SIG-M5 (cell line): ENCODE measurements at places on chromosomes 6 and 20.

GRCh38 chr20:59027741-59028320 lies 4.3 kb downstream of the ATP5F1E start:
- DNase-seq, result no peak

DNA sequence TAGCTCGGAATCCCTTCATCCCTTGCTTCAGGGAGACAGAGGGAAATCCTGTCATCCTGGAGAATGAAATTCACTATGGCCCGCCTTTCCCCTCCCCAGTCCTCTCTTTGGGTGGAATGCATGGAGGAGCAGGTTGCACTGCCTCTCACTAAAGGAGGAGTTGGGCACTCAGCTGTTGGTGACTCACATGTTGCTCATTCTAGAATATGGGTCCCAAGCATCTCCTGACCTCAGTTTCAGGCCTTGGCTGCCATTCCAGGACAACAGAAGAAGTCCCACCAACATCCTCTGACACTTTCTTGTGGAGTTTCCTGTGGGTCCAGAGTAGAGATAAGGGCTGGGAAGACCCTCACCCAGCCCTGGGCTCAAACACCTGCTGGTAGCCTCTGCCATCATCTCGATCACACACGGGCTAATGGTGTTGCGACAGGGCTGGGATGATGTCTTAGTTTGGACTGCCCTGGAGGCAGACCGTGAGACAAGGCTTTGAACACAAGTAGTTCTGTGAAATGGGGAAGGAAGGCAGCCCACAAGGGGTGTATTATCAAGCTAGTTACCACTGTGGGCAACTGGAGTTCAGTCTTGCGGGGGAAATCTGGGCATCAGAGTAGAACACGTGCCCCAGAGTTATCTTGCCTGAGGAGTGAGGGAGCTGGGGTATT lies 52.4 kb upstream of the RNF24 start:
- DNase-seq, result peak; percentile 37

DNA sequence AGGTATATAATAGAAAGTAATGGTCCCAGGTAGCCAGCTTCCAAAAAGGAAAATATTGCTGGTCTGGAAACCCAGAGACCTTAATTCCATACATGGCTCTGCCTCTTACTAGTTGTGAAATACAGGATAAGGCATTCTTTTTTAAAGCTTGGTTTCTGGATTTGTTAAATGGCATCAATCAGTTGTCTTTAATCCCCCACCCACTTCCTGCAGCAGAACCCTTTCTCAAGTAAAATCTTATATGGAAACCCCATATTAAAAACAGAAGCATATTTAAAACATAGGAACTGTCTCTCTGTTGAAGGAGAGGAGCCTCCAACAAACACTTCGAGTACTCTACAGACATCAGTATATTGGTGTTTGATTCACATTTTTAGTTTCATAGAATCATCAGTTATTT lies 6.2 kb upstream of the LCA5 start:
- no peak for DNase-seq

- DNase-seq, result no peak
These were observed 413.8 kb downstream of the PTPRT start for GRCh38 chr20:42775866-42776265.

DNA sequence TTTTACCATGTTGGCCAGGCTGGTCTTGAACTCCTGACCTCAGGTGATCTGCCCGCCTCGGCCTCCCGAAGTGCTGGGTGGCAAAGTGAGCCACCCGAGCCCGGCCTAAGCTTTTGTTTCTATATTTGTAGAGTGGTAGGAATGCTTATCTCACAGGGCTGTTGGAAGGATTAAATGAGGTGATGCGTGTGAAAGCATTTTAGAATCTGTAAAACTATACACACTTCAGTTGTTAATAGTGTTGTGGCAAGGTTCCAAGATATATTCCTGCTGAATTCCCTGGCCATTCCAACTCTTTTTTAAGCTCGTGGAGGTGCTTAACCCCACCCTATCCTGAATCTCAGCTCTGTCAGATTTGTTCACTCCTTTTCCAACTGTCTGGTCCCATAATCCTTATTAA lies 89.9 kb upstream of the AKIRIN2 start:
- no peak for DNase-seq

- no peak for DNase-seq
These were observed 27.8 kb upstream of the MYCT1 start for GRCh38 chr6:152669895-152670294.

- no peak for DNase-seq
These were observed 258.8 kb downstream of the CDC5L start for GRCh38 chr6:44646355-44646754.

GRCh38 chr6:46895930-46896329 lies 25.8 kb downstream of the ADGRF5 start:
- no peak for DNase-seq

GRCh38 chr6:75431379-75431778 lies 62.2 kb downstream of the FILIP1 start:
- DNase-seq, result no peak

DNA sequence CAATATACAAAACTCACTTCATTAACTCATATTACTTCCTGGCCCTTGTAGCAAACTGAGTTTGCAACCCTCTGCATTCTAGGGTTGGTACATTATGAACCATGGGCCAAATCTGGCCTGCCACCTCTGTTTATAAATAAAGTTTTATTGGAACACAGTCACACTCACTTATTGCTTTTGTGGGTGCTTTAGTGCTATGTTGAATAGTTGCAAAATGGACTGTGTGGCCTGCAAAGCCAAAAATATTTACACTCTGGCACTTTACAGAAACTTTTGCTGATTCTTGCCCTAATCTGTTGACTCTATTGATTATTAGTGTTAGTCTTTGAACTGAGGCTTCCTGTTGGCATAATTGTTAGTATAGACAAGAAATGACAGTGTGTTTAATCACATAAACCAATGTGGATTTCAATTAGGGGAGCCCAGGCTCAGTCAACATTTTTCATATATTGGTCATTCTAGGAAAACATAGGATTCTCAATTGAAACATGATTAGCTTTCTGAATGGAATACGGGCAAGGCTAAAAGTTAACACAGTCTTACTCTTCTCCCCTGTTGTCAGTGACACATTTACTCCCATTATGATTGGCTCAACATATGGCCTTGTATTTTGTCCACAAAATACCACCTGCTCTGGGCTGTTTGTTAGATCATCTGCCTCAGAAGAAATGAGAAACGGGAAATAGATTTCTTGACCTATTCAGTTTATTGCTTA lies 241.9 kb upstream of the ZFP64 start:
- DNase-seq, result no peak

DNA sequence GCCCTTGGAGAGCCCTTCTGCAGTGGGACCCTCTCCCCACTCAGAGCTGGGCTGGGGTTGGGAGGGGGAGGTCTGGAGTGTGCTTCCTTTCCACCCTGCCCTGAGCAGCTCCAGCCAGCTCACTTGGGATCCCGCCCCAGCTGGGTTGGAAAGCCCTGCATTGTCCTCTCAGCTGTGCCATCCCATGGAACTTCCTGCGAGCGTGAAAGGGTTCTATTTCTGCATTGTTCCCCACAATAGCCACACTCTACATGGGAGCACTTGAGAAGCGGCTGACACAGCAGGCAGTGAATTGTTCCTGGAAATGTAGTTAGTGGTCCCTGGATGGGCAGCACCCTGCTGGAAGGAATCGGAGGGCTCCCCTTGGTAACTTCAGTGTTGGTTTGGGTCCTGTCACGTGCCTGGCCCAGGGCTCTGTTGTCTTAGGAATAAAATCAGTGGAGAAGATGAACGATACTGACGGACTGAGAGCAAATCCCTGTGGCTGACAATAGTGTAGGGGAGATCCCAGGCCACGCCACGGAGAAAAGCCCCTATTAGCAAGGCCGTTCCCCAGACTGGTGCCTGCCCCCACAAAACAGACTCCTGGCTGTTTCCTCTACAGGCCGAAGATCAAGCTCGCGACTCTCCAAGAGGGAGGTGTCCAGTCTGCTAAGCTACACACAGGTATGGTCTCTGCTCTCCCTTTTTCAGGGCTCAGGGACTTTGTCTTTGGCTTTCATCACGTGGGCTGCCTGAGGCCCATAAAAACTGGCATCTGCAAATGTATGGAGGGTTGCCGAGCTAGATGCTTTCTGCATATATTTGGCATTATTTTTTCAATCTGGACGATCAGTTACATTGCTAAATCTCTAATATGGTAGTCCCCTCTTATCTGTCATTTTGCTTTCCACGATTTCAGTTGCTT lies 18.8 kb downstream of the DNMT3B start:
- DNase-seq, result no peak

DNA sequence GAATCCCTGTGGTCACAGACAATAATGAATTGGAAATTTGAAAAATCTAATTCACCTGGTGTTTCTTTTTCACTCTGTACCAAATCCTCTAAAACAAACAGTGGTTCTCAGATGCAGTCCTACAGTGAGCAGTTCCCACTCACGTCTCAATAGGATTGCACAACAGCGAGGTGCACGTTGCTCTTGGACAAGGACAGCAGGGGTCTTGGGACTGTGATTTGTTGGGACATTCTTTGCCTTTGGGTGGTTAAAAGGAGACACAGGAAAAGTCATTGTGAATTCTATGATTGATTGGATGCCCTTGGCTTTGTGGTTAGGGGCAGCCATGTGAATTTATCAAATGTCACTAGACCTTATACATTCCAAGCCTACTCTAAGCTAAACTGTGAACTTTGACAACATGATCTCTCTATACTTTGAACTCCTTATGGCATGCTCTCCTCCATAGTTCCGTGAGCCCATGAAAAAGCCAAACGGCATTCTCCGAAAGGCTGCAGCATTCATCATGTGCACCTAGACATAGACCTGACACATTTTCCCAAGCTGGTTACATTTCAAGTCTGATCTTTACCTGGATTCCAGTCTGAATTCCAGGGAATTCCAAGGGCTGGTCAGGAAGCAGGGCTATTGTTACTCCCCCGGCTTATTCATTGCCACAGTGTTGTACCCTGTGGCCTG lies 647 bp downstream of the UNC93A start:
- no peak for DNase-seq

- DNase-seq, result no peak
These were observed 5.0 kb downstream of the KIF3B start for GRCh38 chr20:32282461-32282860.

- no peak for DNase-seq
These were observed 592.4 kb downstream of the RFPL4B start for GRCh38 chr6:112939563-112939962.

GRCh38 chr6:166313255-166314070 lies 5.3 kb upstream of the PRR18 start:
- DNase-seq, result no peak

DNA sequence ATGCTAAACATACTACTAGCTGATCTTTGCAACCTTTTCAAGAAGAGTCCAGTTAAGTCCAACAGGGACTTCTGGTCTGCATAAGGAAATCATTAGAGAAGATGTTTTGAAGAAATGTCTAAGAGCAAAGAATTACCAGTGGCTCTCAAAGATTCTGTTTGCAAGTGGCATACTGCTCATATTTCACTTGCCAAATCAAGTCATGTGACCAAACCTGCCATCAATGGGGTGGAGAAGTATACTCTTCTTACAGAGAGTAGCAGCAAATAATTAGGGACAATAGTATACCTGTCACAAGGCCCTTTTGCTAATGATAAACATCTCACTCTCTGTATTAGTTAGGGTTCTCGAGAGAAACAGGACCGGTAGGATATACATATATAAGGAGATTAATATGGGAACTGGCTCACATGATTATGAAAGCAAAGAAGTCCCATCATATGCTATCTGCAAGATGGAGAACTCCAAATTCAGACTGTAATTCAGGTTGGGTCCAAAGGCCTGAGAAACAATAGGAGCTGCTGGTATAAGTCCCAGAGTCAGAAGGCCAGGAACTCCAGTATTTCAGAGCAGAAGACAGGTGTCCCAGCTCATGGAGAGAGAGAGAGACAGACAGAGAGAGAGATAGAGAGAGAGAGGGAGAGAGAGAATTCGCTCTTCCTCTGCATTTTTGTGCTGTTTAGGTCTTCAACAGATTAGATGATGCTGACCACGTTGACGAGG lies 111.5 kb downstream of the LCA5 start:
- no peak for DNase-seq

GRCh38 chr6:157905590-157906342 lies 75.9 kb upstream of the SYNJ2 start:
- no peak for DNase-seq

GRCh38 chr20:25223179-25223661 lies 24.7 kb upstream of the PYGB start:
- DNase-seq, result no peak

- no peak for DNase-seq
These were observed 72.7 kb downstream of the TRAM2 start for GRCh38 chr6:52503851-52504781.

DNA sequence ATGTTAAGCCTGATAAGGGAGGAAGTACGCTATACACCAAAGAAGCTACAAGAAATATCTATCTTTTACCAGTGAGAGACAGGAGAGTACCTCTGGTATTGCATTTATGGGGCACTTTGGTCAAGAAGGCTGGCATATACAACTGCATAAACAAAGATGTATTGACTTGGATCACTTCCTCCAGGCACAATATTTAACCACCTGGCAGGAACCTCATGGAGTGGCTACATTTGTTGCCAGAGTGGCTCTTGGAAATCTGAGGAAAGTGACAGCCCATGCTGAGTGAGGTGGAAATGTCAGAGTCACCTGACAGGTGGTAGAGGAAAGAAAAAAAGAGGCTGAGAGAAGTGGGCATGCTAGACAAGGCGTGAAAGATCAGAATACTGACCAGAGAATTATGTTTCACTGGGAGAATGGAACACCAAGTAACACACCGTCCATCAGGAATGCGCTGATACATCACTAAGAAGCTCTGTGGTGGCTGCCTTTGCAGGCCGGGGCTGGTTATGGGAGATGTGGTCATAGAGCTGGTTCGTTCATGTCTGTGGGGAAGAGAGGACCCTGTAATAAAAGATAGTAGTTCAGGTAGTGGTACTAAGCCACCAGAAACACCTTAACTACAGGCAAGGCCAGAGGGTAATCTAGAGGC lies 61.4 kb upstream of the UFL1 start:
- DNase-seq, result no peak

- DNase-seq, result no peak
These were observed 66.1 kb downstream of the FAM120B start for GRCh38 chr6:170372380-170373325.

- DNase-seq, result no peak
These were observed 328.5 kb downstream of the CDH26 start for GRCh38 chr20:60286764-60287163.

DNA sequence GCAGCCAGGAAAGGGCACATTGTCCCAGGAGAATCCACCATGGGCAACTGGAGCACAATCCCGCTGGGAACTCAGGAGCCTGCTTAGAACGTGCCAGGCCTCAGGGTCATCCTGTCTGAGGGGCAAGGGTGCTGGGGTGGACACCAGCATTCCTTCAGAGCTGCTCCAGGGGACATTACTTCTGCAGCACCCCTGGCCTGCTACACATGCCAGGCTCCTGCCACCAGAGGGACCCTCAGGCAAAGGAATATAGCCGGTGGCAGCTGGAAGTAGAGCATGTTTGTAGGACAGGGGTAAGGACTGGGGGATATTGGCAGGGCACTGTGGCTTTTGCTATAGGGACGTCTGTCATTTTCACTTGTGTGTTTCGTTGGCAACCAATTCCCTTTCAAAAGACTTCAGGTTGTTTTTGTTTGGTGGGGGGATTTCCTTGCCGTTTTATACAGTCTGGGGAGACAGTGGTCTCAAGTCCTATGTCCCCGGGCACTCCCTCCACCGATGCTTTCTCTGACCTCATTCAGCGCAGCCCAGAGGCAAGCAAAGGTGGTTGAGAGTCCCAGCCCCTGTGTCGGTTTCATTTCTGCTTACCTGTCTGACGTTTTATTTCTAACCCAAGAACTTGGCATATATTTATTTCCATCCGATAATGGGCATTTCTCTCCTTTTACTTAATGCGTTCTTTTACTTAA lies 130.8 kb downstream of the JPH2 start:
- no peak for DNase-seq
